NCI-H1436 (cell line): ENCODE measurements at places on chromosomes 7 and 10.
A peak's percentile ranks its signal among the peaks of the same experiment; 100 is the strongest.

GRCh38 chr10:18469125-18469524, 182.3 kb downstream of the NSUN6 start:
- DNase-seq, result no peak

- DNase-seq, result no peak
These were observed 9.9 kb downstream of the DIP2C start for GRCh38 chr10:679556-679955.

DNA sequence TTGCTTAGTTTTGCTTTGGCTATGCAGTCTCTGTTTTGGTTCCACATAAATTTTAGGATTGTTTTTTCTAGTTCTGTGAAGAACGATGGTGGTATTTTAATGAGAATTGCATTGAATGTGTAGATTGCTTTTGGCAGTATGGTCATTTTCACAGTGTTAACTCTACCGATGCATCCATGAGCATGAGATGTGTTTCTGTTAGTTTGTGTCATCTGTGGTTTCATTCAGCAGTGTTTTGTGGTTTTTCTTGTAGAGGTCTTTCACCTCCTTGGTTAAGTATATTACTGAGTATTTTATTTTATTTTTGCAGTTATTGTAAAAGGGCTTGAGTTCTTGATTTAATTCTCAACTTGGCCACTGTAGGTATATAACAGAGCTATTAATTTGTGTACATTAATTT, 78.2 kb upstream of the ZNF92 start:
- DNase-seq, result no peak

DNA sequence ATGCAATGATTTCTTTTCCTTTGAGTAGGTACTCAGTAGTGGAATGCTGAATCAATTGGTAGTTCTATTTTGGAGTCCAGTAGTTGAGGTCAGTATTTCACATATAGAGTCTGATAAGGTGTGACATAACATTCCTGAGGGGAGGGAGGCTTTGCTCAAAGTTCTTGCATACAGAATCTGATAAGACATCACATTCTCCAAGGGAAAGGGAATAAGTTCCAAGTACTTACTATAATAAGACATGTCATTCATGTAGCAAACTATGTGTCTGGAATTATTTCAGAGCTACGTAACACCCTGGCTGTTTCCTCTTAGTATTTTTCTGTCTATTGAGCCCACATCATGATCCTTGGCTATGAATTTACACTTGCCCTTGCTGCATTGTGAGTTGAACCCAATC, 74.3 kb upstream of the POM121L12 start:
- DNase-seq, result no peak

DNA sequence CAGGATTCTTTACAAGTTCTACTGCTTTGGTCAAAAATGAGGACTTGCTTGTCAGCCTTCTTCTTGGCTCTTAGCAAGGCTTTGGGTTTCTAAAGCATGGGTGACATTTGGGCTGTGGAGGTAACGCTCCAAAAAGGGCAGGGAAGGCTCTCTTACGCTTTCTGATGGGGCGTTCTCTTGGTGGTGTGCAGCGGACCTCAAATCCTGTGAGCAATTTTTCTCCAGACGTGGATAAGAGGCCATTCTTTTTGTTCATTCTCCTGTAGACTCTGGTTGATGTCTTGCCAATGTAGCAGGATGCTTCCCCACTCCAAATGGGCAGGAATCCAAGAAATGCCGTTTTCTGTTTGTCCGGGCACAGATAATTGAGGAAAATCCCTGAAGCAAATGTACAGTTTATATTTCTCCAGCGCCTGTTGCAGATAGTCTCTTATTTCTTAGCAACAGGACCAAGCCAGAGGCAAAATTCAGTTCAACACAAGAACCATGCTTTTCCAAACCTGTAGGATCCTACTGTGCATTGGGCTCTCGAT, 138.4 kb upstream of the NFE2L3 start:
- no peak for DNase-seq

- DNase-seq, result no peak
These were observed 3.3 kb downstream of the AHR start for GRCh38 chr7:17301471-17302456.

GRCh38 chr10:124175701-124176348, 82.4 kb upstream of the CHST15 start:
- no peak for DNase-seq

DNA sequence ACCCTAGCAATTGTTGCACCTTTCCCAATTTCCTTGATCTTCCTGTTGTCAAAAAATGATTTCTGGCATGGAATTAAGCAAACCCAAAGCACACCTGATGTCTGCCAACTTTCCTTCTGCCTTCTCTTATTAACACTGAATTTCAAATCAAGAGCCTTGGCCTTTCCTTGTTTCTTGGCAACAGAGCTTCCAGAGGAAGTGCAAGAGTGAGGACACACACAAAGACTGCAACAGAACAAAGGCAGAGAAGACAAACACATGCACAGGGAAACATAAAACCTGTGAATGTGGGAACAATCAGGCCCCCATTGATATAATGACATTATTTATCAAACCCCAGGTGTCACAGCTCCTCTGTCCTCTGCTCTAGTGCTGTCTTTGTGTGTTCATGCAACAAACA, 73.0 kb upstream of the IL6 start:
- DNase-seq, result peak; percentile 23

DNA sequence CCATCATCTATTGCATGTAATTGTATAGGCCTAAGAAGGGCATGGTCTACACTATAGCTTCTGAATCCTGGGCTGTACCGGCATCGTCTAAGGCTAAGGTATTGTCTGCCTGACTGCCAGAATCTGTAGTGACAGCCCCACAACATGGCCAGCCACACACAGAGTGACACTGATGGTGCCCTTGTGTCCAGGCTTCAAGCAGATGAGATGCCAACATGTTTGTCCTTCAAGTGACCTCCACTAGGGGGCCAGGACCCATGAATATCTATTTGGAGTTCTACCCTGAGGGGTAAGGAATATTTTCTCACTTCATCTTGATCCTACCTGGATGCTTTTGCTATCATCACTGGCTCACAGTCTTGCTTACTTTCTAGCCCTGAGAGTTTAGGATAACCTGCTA, 1.5 kb downstream of the CYP3A7 start:
- no peak for DNase-seq

- DNase-seq, result no peak
These were observed 6.2 kb downstream of the FAM241B start for GRCh38 chr10:69636273-69636575.

- DNase-seq, result no peak
These were observed 337.0 kb downstream of the PTEN start for GRCh38 chr10:88200312-88201032.

- DNase-seq, result no peak
These were observed 64.1 kb downstream of the HHEX start for GRCh38 chr10:92753865-92754264.

DNA sequence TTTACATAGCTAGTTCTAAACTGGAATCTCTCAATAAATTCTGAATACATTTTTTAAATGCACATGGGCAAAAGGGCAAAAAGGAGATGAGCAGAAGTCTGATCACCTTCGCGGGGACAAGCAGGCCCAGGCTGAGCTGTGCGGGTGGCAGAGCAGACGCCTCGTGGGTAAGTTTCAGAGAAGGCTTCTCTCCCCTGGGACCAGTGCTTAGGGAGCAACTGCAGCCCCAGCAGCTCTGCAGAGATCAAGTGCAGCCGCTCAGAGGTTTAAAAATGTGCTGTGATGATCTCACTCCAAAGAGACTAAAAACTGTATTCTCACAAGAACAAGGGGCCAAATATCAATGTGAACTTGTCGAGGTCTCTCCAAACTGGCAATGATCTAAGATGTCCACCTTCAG, 264.3 kb upstream of the RNF32 start:
- DNase-seq, result peak; percentile 51

GRCh38 chr10:114259824-114260223, 20.8 kb downstream of the VWA2 start:
- no peak for DNase-seq

- no peak for DNase-seq
These were observed 69.1 kb downstream of the TFPI2 start for GRCh38 chr7:93821463-93821862.

DNA sequence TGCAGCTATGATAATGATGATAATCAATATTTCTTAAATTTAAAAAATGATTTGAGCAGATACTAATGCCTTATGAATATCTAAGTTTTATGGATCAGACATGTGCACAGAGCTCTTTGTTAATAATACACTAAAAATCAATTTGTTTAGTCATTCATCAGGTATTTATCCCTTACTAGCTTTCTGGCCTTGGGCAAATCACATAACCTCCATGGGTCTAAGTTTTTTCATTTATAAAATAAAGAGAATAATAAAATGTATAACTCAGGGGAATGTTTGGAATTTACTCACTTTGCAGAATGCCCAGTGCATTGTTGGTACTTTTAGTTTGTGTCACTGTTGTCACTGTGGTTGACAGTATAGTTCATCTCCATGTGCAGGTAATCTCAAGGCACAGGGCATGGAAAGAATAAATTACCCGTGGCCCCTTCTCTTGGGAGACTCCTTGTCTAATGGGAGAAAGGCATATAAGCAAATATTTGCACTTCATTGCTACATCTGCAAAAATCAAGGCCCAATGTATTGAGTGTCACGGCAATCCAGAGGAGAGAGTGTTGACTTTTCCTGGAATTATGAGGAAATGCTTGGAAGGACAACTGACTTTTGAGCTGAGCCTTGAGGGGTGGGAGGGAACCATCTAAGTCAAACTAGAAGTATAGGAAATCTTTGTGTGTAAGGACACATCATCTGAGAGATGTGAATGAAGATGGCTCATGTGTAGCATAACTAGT, 64.7 kb upstream of the CTTNBP2 start:
- no peak for DNase-seq

GRCh38 chr10:35447693-35448407, 111.5 kb downstream of the CCNY start:
- DNase-seq, result no peak

- no peak for DNase-seq
These were observed 188.5 kb downstream of the ZMYND11 start for GRCh38 chr10:323651-324293.

DNA sequence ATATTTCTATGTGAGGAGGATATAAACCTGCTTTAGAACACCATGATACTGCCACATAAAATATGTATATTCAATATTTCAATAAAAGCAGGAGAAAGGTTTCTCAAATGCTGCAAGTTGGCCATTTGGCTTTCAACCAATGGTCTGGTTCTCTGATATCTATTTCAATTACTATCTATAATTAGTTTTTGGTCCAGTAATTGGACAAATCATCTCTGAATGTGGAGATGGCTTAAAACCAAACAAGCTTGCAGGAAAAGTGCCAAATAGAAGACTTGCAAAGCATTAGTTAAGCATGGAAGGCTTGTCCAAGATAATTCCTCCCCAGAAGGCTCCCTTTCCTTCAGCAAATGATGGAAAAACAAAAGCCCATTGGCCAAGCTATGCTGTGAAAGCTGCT, 140.1 kb downstream of the CPEB3 start:
- no peak for DNase-seq

- no peak for DNase-seq
These were observed 5.5 kb upstream of the BLNK start for GRCh38 chr10:96276831-96277230.

DNA sequence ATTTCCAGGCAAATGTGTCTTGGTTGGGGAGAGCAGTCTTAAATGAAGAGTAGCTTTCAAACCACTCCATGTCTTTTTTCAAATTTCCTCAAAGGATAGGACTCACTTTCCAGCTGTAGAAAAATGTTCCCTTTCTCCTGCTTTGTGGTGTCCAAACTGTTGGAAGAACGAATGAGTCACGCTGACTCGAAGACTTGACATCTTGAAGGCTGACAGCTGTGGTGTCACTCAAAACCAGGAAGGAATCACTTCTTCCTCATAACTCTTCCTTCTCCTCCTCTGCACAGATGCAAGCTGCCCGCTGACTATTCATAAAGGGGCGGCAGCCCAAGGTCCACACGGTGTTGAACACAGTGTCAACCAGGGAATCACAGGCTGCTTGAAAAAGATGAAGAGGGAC, 19.2 kb downstream of the PLA2G12B start:
- DNase-seq, result no peak

- DNase-seq, result peak; percentile 1
These were observed 696.3 kb upstream of the C7orf33 start for GRCh38 chr7:147894271-147894670.

GRCh38 chr7:152106990-152107389, 81.5 kb downstream of the GALNT11 start:
- DNase-seq, result no peak

DNA sequence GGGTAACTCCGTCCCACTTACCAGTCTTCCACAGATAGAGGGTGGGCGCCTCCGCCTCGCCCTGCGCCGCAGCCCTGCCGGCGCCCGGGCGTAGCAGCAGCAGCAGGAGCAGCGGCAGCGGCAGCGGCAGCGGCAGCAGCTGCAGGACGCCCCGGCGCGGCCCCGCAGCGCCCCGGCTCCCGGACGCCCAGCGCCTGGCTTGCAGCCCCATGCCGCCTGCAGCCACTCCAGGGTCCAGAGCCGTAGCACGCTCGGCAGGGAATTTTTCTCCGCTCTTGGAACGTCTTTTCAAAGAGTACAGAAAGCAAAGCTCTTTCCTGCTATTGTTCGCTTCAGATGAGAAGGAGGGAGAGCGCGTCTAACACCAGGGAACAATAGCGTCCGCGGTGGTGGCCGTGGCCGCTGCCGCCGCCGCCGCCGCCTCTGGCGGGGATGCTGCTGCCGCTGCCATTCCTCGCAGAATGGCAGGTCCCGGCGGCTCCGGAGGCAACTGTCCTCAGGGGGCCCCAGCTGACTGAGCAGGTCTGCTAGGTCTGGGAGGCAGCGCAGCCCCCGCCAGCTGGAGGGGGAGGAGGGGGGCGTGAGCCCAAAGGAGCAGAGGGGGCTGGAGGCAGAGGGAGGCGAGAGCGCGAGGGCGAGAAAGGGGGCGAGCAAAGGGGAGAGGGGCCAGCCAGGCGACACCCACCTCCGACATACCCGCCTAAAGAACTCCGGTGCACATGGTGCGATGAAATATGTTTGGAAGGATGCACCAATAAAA, at the start of gene THSD7A:
TSS of gene THSD7A (minus strand) at position 463 of the 760 bp plus-strand sequence. CDS start at position 211, 252 bp downstream.
- DNase-seq, result peak; percentile 65

- DNase-seq, result no peak
These were observed 113.7 kb upstream of the LRRN3 start for GRCh38 chr7:110977127-110977737.

DNA sequence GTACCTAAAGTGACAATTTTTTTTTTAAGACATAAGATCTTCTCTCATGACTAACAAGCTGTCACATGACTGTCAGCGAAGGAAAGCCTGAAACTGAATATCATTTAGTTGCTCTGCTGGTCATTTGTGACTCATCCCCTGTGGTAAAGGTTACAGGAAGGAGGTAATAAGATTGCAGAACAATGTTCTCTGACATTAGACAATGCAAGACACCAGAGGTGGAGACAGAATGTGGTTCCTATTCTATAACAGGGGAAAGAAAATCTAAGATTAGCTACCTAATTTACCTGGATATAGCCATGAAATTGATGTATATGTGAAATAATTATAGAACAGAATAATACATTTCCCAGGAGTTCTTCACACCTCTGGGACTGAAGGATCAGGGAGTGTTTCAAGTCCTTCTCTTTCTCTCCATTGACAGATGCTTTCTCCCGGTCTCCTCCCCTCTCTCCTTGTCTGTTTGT, 47.7 kb downstream of the LRGUK start:
- DNase-seq, result no peak
